ENCODE measurements at places on chromosomes 1 and 21. TPM values are rescaled to one million over a fixed set of nuclear protein-coding genes. Genes with fewer than 3 reads are reported as not detected.

The C1orf216 gene
- polyA plus RNA-seq, result 14.1 TPM

The HSD3B2 gene
- polyA plus RNA-seq, result not detected

DNA sequence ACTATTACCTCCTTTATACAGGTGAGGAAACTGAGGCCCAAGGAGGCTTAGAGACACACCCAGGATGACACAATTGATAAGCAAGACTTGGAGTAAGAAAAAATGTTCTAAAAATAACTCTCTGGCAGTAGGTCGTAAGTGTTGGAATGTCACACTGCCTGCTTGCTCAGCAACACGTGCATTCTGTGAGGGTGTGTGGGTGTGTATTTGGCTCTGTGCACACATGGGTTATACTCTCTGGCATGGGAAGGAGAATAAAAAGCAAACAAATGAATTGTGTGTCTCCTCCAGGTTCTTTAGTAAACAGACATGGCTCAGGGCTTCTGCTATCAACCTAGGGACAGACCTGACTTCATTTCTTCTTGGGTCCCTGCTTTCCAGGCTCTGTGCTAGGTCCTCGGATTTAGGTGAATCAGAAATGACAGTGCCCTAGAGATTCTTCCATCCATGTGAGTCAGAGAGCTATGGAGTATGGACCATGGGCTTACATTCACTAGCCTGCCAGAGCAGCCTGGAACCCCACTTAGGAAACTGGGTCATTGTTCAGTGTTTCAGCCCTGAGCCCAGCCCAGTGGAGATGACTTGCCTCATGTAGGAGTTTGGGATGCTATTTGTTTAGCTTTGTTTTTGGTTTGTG is 72.4 kb downstream of the ELAVL4 start:
- peak; percentile 17 for DNase-seq

- DNase-seq, result no peak
These were observed 55.4 kb upstream of the SCYL3 start for GRCh38 chr1:169949139-169949538.

DNA sequence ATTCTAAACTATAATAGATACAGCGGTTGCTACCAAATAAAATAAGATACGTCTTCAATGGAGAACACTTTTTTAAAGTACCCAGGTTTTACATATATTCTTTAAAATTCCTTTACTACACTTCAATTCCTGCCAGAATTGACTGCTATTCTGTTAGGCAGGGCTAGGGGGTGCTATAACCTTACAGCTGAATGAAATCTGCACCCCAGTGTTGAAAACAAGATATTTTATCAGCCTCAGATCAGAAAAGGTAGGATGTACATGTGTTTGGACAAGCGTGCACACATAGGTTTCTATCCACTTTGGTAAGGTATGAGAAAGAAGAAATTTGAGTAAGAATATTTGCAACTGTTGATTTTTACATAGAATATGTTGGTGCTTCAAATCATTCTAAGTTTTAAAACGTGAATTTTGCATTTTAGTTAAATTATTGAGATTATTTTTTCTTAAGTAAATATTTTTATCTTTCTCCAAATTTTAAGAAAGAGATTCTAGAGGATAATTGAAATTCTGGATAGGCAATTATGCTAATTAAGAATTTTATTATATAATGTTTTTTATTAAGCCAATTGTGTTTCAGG is 490.8 kb upstream of the ADGRL4 start:
- DNase-seq, result no peak

GRCh38 chr1:199877526-199878384 is 149.8 kb upstream of the NR5A2 start:
- no peak for DNase-seq

DNA sequence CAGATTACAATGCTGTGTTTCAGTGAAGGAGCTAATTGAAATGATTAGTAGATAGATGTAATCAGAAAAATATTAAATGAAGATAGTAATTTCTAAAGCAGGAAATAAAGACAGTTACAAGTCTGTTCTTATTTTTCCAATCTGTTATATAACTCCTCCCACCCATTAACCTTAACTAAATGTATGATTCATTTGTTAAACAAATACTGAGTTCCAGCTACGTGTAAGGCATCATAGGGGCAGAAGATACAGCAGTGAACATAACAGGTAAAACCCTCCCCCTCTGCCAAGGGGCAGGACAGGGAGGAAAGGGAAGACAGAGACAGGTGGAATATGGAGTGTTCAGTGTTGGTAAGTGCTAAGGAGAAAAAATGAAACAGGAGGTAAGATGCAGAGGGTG is at the start of gene FAM177B:
Gene FAM177B, plus strand, starts transcription at position 231 of the 400 bp plus-strand sequence. CDS start 9,344 bp downstream, outside the sequence.
- no peak for DNase-seq

GRCh38 chr1:116024626-116025025 is 48.3 kb downstream of the SLC22A15 start:
- DNase-seq, result no peak

Data from left lung (tissue), 14 donors.